Mesenchymal stem cell (in vitro differentiated cells and primary cell): ENCODE measurements at places on chromosomes 1 and 21.

- no peak overlapping the region for H3K27ac ChIP-seq
- no peak for DNase-seq
- H3K4me1 ChIP-seq = peaks cover 2% of the 10 kb centered on the region
- H3K36me3 ChIP-seq = no peaks in the 10 kb centered on the region
- H3K4me3 ChIP-seq = no peak overlapping the region
- H3K27me3 ChIP-seq = no peaks in the 10 kb centered on the region
Observed at GRCh38 chr1:71269818-71270217, 189.0 kb upstream of the ZRANB2 start.

DNA sequence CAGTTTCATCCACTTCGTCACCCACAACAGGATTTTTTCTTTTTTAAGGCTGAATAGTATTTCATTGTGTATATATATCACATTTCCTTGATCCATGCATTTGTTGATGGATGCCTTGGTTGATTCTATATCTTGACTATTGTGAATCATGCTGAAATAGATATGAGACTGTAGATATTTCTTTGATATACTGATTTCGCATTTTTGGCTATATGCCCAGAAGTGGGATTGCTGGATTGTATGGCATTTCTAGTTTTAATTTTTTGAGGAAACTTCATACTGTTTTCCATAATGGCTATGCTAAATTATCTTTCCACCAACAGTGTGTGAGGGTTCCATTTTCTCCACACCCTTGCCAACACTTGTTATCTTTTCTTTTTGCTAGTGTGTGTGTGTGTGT lies 5.0 kb downstream of the GUCA2B start:
- peaks cover 33% of the 10 kb centered on the region for H3K27me3 ChIP-seq
- DNase-seq = no peak
- no peak overlapping the region for H3K27ac ChIP-seq

- peak; percentile 68 for DNase-seq
- H3K27me3 ChIP-seq = no peaks in the 10 kb centered on the region
- no peak overlapping the region for H3K4me3 ChIP-seq
- H3K36me3 ChIP-seq = no peaks in the 10 kb centered on the region
- H3K4me1 ChIP-seq = peaks cover 11% of the 10 kb centered on the region
- peak overlapping the region; percentile 6 for H3K27ac ChIP-seq
Observed at GRCh38 chr1:241600496-241600901, 39.7 kb downstream of the CHML start.

DNA sequence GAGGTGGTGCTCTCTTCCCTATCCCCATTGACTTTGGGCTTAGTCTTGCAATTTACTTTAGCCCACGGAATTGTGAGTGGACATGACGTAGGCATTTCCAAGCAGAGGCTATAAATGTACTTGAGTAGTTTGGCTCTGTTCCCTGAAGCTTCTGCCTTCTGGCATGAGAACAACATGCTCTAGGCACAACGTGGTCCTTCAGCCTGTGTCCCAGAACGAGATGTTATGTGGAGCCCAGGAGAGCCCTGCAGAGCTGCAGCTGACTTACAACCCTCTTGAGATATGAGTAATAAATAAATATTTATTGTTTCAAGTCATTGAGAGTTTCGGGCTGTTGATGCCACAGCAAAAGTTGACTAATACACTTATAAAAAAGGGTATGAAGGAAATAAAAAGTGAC lies 105.2 kb upstream of the HMGB4 start:
- no peaks in the 10 kb centered on the region for H3K36me3 ChIP-seq
- no peak overlapping the region for H3K4me3 ChIP-seq
- DNase-seq = no peak

DNA sequence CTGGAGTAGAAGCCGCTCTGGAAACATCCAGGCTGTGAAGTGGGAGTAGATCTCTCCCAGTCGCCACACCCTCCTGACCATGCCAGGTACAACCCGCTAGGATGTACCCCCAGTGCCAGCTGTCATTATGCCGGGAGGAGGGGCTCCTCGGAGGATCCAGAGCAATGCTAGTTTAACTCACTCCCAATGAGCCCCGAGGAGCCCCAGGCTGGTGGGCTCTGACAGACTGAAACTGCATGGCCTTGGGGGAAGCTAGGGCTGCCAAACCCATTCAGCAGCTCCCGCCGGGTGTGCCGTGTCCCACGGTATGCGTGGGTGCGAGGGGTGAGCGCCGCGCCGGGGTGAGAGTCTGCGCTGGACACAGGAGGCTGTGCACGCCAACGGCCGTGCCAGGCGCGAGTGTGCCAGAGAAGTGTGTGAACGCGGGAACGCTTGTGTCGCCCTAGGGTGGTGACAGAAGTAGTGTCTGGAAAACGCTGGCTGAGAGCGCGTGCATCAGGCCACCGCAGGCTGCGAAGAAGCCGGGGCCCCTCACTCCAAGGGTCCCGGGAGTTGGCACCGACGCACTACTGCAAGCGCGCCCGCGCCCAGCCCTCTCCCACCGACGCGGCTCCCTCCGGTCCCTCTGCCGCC lies 177.1 kb upstream of the EDN2 start:
- no peak overlapping the region for H3K27ac ChIP-seq
- peaks cover 29% of the 10 kb centered on the region for H3K4me1 ChIP-seq
- no peaks in the 10 kb centered on the region for H3K36me3 ChIP-seq
- peak overlapping the region; percentile 63 for H3K4me3 ChIP-seq
